ENCODE measurements at places on chromosomes 7 and 10. TPM values are rescaled to one million over a fixed set of nuclear protein-coding genes. Genes with fewer than 3 reads are reported as not detected.

DNA sequence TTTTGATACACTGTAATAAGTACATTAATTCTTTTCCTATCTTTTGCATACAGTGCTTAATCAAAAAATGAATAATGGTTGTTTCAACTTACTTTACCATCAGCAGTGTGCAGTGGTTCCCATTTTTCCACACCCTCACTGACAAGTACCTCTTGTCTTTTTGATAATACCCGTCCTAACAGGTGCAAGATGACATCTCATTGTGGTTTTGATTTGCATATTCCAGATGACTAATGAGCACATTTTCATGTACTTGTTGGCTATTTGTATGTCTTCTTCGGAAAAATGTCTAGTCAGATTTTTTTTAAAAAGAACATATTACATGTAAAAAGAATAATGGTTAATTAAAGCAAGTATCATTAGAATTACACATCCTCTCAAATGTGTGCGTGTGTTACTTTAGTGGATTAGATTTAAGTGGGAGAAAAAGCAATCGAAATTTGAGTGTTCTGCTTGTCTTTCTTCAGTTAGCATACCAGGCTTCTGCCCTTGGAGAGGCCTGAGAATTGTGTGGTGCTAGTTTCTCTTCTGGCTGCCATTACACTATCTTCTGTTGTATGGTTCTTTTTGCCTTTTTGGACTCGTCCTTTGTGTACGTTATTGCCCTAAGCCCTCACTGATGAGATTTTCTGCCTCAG lies 291.2 kb downstream of the AUTS2 start:
- H3K36me3 ChIP-seq = no peaks in the 10 kb centered on the region
- H3K27ac ChIP-seq = no peak overlapping the region
- DNase-seq = no peak
- H3K4me3 ChIP-seq = no peak overlapping the region

DNA sequence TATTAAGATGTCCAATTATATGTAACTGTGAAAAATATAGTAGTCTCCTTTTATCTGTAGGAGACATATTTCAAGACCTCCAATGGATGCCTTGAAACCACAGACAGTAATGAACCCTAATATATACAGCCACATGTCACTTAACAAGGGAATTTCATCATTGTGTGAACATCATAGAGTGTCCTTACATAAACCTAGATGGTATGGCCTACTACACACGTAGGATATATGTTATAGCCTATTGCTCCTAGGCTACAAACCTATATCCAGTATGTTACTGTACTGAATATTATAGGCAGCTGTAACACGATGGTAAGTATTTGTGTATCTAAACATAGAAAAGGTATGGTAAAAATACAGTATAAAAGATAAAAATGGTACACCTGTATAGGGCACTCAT lies 32.4 kb downstream of the MTPN start:
- H3K27ac ChIP-seq = no peak overlapping the region
- H3K36me3 ChIP-seq = no peaks in the 10 kb centered on the region
- no peaks in the 10 kb centered on the region for H3K27me3 ChIP-seq
- H3K4me3 ChIP-seq = no peak overlapping the region
- peaks cover 56% of the 10 kb centered on the region for H3K4me1 ChIP-seq

DNA sequence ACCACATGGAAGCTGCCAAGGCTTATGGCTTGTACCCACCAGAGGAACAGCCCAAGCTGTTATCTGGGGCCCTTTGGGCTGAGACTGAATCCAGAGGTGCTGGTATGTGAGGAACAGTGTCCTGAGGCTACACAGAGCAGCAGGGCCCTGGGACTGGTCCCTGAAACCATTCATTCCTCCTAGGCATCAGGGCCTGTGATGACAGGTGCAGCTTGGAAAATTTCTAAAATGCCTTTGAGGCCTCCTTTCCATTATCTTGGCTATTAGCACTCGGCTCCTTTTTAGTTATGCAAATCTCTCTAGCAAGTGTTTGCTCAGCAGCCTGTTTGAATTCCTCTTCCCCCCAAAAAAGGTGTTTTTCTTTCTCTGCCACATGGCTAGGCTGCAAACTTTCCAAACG lies 1151.7 kb upstream of the LRRN3 start:
- H3K36me3 ChIP-seq = no peaks in the 10 kb centered on the region
- no peak overlapping the region for H3K27ac ChIP-seq
- H3K27me3 ChIP-seq = no peaks in the 10 kb centered on the region
- H3K4me3 ChIP-seq = no peak overlapping the region
- no peak for DNase-seq

- H3K27ac ChIP-seq = no peak overlapping the region
- H3K27me3 ChIP-seq = no peaks in the 10 kb centered on the region
- no peak overlapping the region for H3K4me3 ChIP-seq
- H3K4me1 ChIP-seq = no peaks in the 10 kb centered on the region
- H3K36me3 ChIP-seq = no peaks in the 10 kb centered on the region
These were observed 162.2 kb downstream of the PFKFB3 start for GRCh38 chr10:6364893-6365292.

- no peaks in the 10 kb centered on the region for H3K4me1 ChIP-seq
- no peak overlapping the region for H3K4me3 ChIP-seq
- no peak overlapping the region for H3K27ac ChIP-seq
- no peaks in the 10 kb centered on the region for H3K27me3 ChIP-seq
These were observed 33.4 kb upstream of the PDGFA start for GRCh38 chr7:552868-553635.

- H3K4me1 ChIP-seq = no peaks in the 10 kb centered on the region
- no peaks in the 10 kb centered on the region for H3K36me3 ChIP-seq
- DNase-seq = no peak
- H3K27ac ChIP-seq = no peak overlapping the region
These were observed 1091.2 kb downstream of the KCNMA1 start for GRCh38 chr10:76546411-76546810.

DNA sequence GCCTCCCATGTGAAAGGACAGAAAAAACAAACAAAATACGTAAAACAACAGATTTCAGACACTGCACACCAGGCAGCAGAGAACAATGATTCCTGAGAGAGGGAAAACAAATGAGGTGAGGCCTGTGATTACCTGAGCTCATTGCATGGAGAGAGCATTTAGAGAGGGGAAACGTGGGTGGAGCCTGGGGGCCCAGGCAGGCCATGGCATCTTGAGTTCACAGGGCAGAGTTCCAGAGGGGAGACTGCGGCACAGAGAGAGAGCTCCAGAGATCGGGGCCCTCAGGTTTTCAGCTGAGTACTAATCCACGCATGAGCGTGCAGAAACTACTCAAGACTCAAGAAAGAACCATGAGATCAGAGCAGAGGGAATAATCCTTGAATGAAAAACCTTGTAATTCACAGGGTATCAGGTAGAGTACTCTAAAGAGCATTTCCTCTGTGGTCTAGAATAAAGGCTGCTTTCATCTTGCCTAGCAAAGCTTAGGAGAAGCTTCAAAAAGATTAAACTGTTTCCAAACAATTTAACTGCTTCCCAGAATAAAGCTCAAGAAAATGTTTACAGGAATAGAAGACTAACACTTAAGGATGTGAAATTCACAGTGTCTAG lies 46.6 kb upstream of the ARHGAP12 start:
- H3K27ac ChIP-seq = no peak overlapping the region
- no peak for DNase-seq
- no peak overlapping the region for H3K4me3 ChIP-seq
- H3K27me3 ChIP-seq = no peaks in the 10 kb centered on the region
- H3K4me1 ChIP-seq = no peaks in the 10 kb centered on the region
- H3K36me3 ChIP-seq = no peaks in the 10 kb centered on the region

DNA sequence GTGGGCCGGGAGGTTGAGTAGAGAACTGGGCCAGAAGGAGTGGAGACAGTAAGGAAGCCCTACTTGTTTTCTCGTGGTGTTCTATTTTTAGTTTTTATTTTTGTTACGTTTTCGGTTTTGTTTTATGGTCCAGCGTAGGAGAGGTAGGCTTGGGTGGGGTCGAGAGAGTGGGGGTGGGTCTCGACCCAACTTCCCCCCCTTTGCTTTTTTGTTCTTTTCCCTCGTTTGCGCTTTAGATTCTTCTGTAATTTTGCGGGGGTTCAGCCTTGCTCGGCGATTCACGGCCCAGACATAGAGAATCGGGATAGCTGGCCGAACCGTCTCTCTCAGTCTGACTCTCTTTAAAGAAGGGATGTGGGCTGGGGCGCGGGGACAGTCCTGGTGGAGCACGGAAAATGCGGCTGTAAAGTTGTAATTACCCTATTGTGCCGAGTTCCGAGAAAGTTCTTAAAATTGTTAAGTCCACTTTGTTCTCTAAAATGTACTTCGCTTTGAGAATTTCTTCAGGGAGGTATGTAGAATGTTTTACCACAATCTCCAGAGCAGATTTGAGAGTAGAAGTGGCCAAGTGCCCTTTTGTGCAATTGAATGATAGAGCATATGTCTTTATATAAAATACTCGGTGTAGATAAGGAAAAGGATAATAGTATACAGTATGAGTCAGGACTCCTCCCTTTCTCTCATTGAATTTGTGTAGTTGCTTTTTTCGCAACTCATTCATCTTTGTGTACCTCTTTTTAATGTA lies 816 bp downstream of the DMTF1 start:
- H3K27me3 ChIP-seq = no peaks in the 10 kb centered on the region
- peak overlapping the region; percentile 96 for H3K27ac ChIP-seq
- H3K4me3 ChIP-seq = peak overlapping the region; percentile 78
- peak; percentile 22 for DNase-seq
- peaks cover 53% of the 10 kb centered on the region for H3K4me1 ChIP-seq

- no peaks in the 10 kb centered on the region for H3K36me3 ChIP-seq
- H3K27ac ChIP-seq = peak overlapping the region; percentile 89
- no peaks in the 10 kb centered on the region for H3K27me3 ChIP-seq
- H3K4me3 ChIP-seq = peak overlapping the region; percentile 93
- H3K4me1 ChIP-seq = peaks cover 9% of the 10 kb centered on the region
These were observed 1.2 kb downstream of the ZNF33B start for GRCh38 chr10:42637142-42637541.

DNA sequence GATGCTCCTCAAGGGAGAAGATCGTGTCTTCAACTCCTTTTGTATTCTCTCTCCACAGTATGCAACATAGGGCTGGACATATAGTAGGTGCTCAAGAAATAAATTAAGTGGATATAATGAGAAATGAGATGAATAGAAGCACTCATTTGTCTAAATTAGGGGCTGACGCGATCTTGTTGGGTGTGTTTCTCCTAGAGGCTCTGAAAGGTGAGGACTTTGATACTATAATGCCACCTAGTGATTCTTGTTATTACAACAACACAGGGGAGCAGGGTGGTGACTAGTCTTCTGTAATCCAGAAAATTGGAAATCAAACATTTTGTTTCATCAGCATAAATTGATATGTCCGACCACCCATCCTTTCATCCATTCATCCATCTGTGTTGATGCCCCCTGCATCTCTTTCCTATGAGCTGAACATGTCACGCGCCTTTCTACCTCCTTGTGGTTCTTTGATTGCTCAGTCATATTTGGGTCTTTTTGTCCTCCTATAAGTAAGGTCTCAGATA lies 3.5 kb upstream of the CFAP58 start:
- H3K27ac ChIP-seq = peak overlapping the region; percentile 64
- DNase-seq = no peak
- H3K4me3 ChIP-seq = peak overlapping the region; percentile 31
- H3K4me1 ChIP-seq = peaks cover 17% of the 10 kb centered on the region
- H3K27me3 ChIP-seq = no peaks in the 10 kb centered on the region
- H3K36me3 ChIP-seq = no peaks in the 10 kb centered on the region

- no peak overlapping the region for H3K4me3 ChIP-seq
- no peaks in the 10 kb centered on the region for H3K4me1 ChIP-seq
- H3K27me3 ChIP-seq = no peaks in the 10 kb centered on the region
- H3K36me3 ChIP-seq = no peaks in the 10 kb centered on the region
These were observed 255.7 kb upstream of the PPP2R2D start for GRCh38 chr10:131644864-131645658.

GRCh38 chr10:784403-785088 lies 95.1 kb upstream of the DIP2C start:
- peaks cover 13% of the 10 kb centered on the region for H3K4me1 ChIP-seq
- H3K36me3 ChIP-seq = no peaks in the 10 kb centered on the region
- DNase-seq = peak; percentile 88
- peaks cover 11% of the 10 kb centered on the region for H3K27me3 ChIP-seq
- no peak overlapping the region for H3K27ac ChIP-seq
- H3K4me3 ChIP-seq = peak overlapping the region; percentile 58

GRCh38 chr10:6780008-6780677 lies 200.1 kb upstream of the PRKCQ start:
- no peaks in the 10 kb centered on the region for H3K27me3 ChIP-seq
- no peak for DNase-seq
- no peaks in the 10 kb centered on the region for H3K36me3 ChIP-seq
- no peaks in the 10 kb centered on the region for H3K4me1 ChIP-seq
- no peak overlapping the region for H3K27ac ChIP-seq

DNA sequence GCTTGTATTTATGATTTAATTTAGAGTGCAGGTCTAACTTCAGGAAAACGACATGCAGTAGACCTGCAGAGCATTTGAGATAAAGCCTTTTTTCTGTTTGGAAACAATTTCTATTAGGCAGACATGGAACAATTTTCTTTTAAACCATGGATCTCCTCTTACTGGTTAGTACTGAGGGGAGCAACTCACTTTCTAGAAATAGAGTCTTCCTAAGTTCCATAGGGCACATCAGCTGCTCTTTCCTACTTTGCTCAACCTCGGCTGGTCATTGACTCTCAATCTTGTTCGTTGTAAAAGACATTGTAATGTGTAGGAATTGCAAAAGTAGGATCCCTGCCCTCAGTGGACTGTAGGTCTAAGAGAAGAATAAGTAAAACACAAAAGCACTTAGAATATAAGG lies 58.0 kb downstream of the PLXDC2 start:
- H3K27me3 ChIP-seq = no peaks in the 10 kb centered on the region
- peak overlapping the region; percentile 59 for H3K27ac ChIP-seq
- no peak for DNase-seq
- no peak overlapping the region for H3K4me3 ChIP-seq
- H3K4me1 ChIP-seq = peaks cover 3% of the 10 kb centered on the region

- no peak overlapping the region for H3K27ac ChIP-seq
- no peaks in the 10 kb centered on the region for H3K36me3 ChIP-seq
- DNase-seq = no peak
- no peaks in the 10 kb centered on the region for H3K4me1 ChIP-seq
These were observed 958.3 kb upstream of the ZNF722 start for GRCh38 chr7:63040336-63040735.

- peaks cover 77% of the 10 kb centered on the region for H3K36me3 ChIP-seq
- no peak overlapping the region for H3K4me3 ChIP-seq
- H3K27me3 ChIP-seq = peaks cover 57% of the 10 kb centered on the region
- no peak for DNase-seq
These were observed 1.5 kb upstream of the SAP25 start for GRCh38 chr7:100575206-100575631.

PIP gene
- total RNA-seq = not detected

FAM180A gene
- 0.42 TPM for total RNA-seq

TMEM225B gene
- not detected for total RNA-seq

MBL2 gene
- not detected for total RNA-seq

PRF1 gene
- 3.4 TPM for total RNA-seq

GHRHR gene
- not detected for total RNA-seq

TAS2R3 gene
- 0.25 TPM for total RNA-seq

ZNF783 gene
- total RNA-seq = 6.3 TPM
